ENCODE measurements at places on chromosomes 11 and 22.

GRCh38 chr11:100637706-100638105 lies 49.4 kb upstream of the ARHGAP42 start:
- DNase-seq, result no peak

DNA sequence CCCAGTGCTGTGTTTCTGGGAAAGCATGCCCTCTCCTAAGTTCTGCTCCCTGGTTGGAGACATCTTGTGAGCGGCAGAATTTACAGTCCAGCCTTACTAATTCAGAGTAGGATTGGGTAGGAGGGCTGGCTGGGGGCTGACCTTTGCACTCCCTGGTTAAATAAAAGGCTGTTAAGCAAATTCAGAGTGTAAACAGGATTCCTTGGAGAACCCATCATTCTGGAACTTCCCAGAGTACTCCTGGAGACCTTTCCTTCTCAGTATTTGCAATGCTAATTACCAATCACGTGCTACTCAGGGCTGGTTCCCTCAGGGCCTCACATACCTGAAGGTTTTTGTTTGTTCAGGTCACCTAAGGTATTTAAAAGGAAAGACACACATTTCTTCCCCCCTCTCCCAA lies 340.2 kb downstream of the TBC1D22A start:
- DNase-seq, result no peak

- DNase-seq, result no peak
Observed at GRCh38 chr11:64224891-64225607, 937 bp downstream of the TRPT1 start.

- DNase-seq, result no peak
Observed at GRCh38 chr11:105618343-105618955, 8.6 kb downstream of the GRIA4 start.

DNA sequence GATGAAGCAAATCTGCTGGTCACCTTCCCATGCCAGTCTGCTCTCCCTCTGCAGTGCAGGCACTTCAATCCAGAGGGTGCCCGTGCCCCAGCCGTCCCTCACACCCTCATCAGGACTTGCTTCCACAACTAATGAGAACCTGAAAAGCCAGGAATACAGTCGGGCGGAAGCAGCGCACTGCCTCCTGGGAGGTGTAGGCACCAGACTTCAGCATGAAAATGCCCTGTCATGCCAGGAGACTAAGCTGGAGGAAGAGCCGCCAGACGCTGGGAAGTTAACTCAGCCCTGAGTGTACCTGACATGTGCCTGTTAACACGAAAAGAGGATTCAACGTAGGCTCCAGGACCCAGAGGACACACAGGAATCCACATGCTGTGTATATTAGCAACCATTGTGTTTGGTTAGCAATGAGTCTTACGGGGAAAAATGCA lies 40.1 kb upstream of the FLI1 start:
- DNase-seq, result no peak

DNA sequence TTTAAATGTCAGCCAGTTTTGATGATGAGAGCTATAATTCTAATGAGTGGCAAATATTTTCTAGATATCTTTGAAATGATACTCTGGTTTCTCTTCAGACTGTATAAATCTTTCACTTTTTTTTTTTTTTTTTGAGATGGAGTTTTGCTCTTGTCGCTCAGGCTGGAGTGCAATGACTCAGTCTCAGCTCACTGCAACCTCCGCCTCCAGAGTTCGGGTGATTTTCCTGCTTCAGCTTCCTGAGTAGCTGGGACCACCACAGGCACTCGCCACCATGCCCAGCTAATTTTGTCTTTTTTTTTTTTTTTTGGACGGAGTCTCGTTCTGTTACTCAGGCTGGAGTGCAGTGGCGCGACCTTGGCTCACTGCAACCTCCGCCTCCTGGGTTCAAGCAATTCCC lies 113.6 kb downstream of the TEAD1 start:
- DNase-seq, result no peak

DNA sequence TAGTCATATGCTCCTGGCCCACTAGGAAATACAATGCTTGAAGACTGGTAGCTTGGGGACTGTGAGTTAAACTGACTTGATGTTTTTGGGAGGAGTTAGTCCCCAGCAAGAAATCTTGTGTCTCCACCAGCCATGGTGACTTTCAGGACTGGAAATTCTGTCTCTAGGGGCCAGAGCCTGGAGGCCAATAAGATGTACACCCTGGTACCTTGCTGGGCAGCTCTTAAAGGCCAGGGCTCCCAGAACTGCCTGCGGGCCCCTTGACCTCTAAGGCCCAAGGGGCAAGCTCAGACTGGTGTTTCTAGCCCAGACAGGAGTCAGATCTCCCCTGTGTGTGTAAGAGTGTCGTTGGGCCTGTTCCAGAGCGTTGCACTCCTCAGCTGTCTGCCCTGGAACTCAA lies 128.7 kb upstream of the C11orf58 start:
- no peak for DNase-seq

DNA sequence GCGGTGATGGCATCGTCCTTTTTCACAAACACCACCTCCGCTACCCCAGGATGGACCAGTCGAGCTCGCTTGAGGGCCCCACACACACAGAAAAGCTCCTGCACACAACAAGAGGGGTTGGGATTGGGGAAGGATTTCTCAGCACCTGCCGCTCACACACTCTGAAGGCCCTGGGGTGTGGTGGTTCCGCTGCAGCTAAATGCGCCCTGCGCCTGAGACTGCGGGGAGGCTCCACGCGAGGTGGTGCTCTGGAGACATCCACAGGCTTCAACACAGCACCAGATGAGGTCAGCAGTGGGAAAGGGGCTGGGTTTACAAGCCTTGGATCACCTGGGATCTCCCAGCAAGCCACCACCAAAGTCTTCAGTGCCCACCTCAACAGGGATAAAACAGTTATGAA lies 22.7 kb downstream of the POLDIP3 start:
- DNase-seq, result no peak

DNA sequence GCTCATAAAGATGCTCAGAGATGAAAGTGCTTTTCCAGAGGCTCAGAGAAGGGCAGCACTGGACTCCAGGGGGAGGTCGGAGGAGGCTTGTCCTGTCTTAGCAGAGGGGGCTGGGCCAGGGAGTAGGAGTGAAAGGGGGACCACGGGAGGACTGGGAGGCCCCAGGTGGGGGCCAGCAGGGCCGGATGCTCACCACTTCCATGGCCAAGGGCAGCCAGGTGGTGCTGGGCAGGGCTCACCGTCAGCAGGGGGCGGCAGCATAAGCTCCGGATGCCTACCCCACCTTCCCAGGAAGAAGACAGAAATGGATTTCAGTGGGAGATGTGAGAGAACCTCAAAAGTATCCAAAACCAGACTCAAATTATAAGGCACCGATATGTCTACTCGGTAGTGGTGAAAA lies 11.0 kb downstream of the RAB36 start:
- no peak for DNase-seq
